ENCODE measurements at places on chromosomes 13 and 19. TPM values are rescaled to one million over a fixed set of nuclear protein-coding genes. Genes with fewer than 3 reads are reported as not detected.

The EGLN2 gene
- total RNA-seq = 71.8 TPM

The SMIM44 gene
- total RNA-seq = not detected

The ZNF556 gene
- total RNA-seq = not detected

The TPRX1 gene
- total RNA-seq = not detected

Measured in placental epithelial cell (primary cell).